GM12878 (cell line): ENCODE measurements at places on chromosomes 3 and 15.

- no peak for DNase-seq
Measured at GRCh38 chr3:14877469-14877868, 58.7 kb downstream of the FGD5 start.

GRCh38 chr3:125967156-125967555 is 1.8 kb upstream of the ROPN1B start:
- no peak for DNase-seq

GRCh38 chr3:127212711-127213110 is 19.8 kb downstream of the PRR23E start:
- DNase-seq = no peak

DNA sequence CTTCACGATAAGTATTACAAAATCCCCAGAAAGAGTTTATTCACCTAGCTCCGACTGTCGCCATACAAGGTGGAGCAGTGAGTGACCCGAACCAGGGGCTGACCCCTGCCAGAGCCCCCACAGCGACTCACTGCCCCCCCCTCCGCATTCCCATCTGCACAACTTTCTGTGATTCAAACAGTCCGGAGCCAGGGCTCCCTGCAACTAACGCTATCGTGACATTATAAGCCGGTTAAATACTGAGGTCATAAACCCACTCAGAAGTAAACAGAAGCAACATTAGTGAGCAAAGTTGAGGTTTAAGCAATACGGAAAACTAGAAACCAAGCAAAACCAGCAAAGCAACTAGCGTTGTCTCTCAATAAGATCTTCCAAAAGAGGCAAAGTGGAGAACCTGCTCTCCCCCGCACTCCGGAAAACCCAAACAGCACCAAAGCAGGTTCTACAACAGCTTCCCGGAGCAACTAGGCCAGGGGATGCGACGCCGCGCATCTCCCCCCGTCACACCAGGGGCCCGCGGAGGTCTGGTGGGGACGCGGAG is 642 bp downstream of the SCAP start:
- no peak for DNase-seq
